ENCODE measurements at places on chromosomes 5 and 9. TPM values are rescaled to one million over a fixed set of nuclear protein-coding genes. Genes with fewer than 3 reads are reported as not detected.

RORB gene
- total RNA-seq: 0.85 TPM

C5orf58 gene
- total RNA-seq: not detected

STC2 gene
- 8.8 TPM for total RNA-seq

- H3K36me3 ChIP-seq: no peaks in the 10 kb centered on the region
- H3K4me1 ChIP-seq: peaks cover 10% of the 10 kb centered on the region
- no peak overlapping the region for H3K4me3 ChIP-seq
- H3K27me3 ChIP-seq: no peaks in the 10 kb centered on the region
These were observed 21.9 kb downstream of the MARCHF3 start for GRCh38 chr5:127008300-127008975.

Data from thoracic aorta (tissue), 2 donors.